Suppressor macrophage (primary cell): ENCODE measurements at places on chromosomes 3 and 15.
A peak's percentile ranks its signal among the peaks of the same experiment; 100 is the strongest.

DNA sequence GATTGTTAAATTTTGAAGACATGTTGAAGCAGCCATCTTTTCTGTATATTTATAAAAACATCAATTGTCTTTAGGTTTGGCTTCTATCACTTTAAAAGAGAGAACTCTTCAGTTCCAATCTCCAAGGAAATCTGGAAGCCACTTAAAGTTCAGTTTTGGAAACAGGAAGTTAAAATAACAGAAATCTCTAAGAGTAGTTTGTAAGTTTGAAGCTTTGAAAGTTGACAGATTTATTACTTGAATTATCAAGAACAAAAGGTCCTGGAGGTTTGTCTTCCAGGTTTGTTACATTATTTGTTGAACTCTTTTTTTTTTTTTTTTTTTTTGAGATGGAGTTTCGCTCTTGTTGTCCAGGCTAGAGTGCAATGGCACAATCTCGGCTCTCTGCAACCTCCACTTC, 30.0 kb downstream of the RNF111 start:
- DNase-seq, result no peak

DNA sequence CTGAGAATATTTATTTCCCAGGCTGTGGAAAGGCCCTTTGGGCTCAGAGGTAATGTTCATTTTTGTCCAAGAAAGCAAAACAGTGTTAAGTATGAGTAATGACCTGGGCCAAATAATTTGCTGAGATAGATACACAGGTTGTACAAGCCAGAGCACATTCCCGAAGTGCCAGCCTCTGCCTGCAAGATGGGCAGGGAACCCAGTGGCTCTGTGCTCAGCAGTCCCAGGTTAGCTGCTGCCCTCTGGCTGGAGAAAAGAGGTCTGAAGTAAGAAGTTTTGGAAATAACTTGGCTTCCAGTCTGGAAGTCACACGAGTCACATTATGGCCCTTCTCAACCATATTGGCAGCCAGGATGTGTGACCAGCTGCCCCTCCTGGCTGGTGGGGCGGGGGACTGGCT, 20.2 kb downstream of the MYZAP start:
- peak; percentile 39 for DNase-seq

- peak; percentile 21 for DNase-seq
Measured at GRCh38 chr3:154954757-154955156, 125.4 kb upstream of the MME start.

- no peak for DNase-seq
Measured at GRCh38 chr15:89671687-89672086, 7.5 kb downstream of the PLIN1 start.
